ENCODE measurements at places on chromosomes 5 and 9.

DNA sequence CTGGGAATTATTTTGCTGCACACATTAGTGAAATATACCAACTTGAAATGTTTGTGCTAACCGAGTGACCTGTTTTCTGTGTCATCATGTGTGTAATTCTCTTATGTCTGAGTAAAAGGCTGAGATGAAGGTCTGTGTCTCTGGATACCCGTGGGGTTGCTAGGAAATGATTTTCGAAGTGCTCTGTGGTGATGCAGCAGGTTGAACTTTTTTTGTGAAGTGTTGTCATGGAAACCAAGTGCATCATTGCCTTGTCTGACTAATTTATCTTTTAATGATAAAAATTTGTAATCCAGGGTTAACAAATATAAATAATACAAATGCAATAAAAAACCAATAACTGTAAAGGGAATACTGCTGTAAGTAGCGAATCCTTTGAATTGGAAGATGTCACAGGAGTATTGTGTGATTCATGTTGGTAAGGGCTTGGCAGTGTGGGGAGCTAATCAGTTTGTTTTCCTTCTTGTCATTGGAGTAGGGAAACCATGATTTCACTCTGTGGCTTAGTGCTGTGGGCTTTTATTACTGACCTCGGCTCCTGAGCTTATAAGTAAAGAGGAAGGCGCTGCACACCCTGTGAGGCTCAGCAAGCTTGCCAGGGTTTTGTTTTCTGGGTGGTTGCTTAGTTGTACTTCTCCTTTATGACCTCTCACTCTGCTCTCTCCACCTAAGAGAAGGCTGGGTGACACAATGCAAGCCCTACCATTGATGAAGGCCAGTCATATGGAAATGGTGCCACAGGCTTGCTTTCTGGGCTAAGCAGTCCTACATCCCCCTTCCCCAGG, 22.3 kb downstream of the PDE8B start:
- no peak for DNase-seq

GRCh38 chr9:82606071-82606470, 456.9 kb downstream of the RASEF start:
- no peak for DNase-seq

DNA sequence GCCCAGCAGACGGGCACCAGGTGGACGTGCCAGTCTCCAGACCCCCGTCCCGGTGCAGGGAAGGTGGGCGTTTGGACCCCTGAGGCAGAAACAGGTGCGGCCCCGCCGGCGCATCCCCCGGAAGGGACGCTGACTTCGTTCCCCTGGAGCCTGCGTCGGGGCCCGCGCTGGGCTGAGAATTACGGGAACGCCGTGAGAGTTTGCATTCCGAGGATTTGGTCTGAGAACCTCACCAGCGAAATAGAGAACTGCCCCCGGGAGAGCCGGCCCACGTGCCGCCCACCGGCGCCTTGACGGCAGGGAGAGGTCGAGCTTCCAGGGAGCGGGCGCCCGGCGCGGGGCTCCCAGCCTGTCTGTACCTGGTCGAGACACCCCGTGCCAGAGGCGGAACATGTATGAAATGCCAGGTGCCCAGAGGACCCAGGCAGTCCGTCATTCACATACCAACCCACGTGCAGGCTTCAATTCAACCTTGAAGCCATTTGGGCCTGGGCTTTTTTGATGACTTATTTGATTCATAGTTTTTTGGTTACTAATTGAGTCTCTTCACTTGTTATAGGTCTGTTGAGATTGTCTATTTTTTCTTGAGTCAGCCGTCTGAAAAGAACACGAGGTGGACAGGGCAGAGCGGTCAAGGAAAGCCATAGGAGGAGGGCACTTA, 877 bp upstream of the CAMSAP1 start:
- DNase-seq = no peak

GRCh38 chr5:53956196-53956595, 354.2 kb downstream of the ARL15 start:
- DNase-seq = no peak

- DNase-seq = no peak
Observed at GRCh38 chr9:73806876-73807275, 655.2 kb downstream of the ANXA1 start.

GRCh38 chr5:152542741-152543140, 137.7 kb upstream of the NMUR2 start:
- no peak for DNase-seq

DNA sequence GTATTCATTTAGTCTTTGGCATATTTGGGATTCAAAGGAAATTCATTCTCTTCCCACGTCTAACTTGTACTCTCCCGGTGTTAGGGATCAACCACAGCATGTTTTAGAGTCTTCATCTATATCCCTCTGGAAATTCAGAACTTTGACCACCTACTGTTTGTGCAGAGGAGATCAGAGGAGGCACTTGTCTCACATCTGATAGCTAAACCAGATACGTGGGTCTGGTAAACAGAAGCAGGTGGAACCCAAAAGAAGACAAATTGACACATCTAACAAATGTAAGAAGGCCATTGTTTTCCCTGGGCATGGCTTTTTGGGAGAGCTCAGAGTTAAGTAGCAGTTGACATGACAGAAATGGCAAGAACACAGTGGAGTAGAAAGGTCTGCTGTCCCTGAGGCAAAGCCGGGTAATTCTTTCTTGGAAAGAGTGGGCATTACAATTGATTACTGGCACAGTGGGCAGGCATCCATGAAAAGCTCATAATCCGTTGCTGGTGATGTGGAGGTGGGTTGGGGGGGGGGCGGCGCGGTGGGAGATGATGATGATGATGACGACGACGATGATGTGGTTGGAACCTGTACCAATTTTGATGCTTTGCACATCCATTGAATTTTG, 27.5 kb downstream of the PIP5K1B start:
- no peak for DNase-seq

DNA sequence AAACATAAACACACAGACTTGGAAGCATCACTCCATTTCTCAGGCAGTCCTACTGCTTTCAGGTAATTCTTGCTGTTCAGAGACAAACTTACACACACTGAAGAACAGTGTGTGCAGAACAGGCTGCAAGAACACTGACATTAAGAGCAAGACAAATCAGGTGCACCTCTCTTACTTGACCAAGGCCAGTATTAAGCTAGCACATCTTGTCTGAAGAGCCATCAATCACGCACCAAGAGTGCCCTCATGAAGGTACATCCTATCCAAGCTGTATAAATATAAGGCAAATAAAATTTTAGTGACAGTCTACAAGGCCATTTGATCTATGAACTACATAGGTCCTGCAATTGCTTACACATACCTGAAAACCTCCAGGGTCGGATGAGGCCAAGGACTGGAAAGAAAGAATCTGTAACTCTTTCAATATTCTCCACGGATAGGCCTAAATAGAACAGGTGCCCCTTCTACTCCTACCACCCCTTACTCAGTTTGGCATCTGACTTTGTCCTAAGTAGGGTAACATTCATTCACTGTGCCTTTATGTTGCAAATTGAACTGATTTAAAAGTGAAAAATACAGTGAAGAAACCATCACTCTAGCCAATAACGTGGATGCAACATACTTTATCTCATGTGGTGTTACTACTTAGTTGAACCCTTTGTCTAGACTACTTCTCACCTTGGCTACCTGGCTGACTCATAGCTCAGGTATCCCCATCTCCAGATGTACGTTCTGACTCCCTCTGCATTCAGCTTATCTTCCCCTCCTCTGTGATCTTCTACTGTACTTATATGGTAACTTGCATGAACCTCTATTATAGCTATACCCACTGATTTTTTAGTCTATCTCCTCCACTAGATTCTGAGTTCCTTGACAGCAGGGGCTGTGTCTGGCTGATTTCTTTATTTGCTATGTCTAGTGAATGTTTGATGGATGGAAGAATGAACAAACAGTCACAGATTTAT, 256.3 kb downstream of the KIAA0825 start:
- DNase-seq = no peak

DNA sequence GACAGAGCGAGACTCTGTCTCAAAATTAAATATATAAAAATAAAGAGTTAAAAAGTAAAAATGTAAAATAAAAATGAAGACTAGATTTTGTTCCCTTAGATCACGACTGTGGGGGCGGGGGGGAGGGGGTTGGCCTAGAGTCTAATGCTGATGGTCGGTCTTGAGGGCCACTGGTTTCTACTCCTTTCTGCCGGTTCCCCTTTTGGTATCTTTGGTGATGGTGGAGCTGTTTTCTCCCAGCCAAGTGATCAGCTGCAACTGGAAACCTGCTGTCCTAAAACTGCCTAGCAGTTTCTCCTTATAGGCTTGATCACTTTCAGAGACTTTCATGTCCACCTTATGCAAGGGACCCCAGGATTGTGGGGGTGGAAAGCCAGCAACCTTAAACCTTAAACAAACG, 1.1 kb downstream of the SRD5A1 start:
- DNase-seq = no peak

- DNase-seq = no peak
Observed at GRCh38 chr5:126464016-126464415, 40.8 kb downstream of the GRAMD2B start.

DNA sequence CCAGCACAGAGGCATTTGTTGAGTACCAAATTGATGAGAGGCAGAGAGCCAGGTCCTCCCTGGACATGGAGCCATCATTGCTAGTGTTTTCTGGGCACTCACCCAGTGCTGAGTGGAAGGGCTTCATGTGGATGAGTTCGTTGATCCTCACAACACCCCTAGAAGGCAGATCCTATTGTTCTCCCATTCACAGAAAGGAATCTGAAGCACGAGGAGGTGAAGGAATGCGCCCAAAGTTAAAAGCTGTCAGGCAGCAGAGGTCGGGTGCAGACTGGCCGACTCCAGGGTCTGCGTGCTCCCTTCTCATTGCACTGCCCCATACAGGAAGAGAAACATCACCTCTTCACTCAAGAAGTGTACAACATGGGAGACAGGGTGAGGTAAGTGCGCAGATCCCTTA, 153.5 kb upstream of the TNPO1 start:
- DNase-seq = no peak

DNA sequence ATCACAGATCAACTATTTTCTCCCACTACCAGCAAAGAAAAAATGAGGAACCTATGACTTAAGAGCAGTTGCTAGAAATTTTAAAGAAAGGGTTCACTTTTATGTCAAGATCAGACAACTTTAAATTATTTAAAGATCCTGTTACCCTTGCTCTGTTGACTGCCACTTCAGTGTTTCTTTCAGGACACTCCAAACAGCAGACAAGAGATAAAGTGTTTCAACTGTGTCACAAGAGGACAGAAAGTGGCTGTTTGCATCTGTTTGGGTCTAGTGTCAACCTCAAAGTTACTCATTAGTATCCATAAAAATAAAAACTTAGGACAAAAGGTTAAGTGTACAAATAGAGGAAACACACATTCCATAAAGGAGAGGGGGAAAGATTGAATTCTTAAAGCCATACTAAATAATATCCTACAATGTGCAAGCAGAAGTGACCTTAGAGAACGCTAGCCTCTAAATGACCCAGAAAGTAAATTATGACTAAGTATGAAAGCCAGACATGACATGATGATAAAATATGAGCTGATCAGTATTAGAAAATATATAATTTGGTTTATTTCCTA, 24.9 kb downstream of the HMGCS1 start:
- no peak for DNase-seq

DNA sequence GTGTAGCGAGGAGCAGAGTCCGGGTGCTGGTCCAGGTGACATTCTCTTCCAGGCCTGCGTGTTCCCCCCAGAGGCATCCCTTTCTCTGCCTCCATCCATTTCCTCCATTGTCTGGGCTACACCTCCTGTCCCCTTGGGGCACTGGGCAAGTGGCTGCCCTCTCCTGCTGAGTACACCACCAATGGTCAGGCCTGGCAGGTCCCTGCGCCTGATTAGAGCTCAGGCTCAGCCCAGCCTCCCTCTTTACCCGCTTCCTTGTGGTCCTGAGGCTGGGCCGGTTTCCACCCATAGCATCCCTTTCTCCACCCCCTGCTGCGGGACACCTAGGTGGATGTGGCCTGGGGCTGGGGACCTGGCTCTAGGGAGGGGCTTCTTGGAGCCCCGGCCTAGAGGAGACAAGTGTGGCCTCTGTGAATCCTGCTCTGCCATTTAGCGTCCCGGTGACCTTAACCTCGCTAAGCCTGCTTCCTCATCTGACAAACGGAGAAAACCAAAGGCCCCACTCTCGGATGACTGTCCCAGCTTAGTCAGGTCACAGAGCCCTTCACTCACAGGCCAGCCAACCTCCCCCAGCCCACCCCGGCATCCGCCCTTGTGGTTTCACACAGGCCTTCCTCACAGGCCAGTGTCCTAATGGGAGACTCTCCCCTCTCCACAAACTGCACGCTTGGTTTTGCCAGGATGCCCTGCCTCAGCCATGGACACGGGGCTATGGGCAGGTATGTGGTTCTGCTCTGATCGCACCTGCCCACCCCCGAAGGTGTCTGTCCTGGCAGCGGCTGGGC, 12.9 kb downstream of the DOLPP1 start:
- no peak for DNase-seq

DNA sequence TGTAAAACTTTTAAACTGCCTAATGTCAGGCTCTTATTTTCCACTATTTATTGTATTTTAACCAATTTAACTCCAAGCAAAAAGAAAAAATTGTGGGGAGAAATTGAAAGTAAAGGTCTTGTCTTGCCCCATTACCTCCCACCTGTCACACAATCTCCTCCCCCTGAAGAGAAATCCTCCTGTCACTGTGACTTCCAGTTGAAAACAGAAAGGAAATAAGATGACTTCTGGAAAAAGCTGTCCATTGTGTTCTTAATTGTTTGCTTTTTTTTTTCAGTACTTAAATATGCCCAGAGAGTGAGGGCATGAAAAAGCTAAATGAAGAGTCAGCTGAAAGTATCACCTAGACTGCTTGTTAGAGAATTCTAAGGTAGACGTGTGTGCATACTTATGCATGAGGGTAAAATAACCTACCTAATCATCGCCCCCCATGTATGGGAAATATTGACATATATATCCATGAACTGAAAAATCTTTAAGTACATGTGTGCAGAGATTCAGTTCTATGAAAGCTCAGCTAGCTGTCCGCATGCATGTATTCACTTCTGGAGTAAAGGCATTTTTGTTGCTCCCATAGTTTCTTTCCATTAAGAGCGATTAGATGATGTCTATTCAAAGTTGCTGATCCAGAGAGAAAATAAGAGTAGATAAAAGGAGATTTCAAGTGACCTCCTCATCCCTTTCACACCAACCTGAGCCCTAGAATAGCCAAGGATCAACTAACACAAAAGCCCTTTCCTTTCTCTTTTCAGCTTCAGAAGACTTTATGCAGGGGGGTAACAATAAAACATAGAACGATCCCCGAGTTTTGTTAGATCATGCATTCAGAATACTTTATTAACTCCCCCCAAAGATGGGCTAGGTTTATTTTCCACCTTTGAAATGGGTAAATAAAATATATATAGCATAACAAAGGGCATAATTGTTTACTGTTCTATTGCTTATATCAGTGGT, 5.3 kb downstream of the NR2F1-AS1 start:
- DNase-seq = no peak

DNA sequence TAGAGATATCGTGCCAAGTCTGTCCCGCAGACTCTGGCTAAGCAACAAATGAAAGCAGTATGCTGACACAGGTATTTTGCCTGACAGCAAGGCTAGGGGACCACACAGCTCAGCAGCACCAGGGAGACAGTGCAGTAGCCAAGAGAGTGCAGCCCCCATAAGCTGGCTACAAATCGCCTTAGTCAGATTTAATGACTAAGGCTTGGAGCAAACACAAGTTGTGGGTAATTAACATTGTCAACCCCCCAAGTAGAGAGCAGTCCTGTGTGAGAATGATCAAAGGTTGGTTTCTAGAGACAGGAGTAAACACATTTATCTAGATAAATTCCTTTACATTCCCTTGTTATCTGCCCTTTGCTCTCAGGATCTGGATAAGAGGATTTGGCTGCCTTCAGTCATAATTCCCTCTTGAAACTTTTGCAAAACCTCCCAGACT, 1434.5 kb upstream of the CDH6 start:
- DNase-seq = no peak

- DNase-seq = no peak
Observed at GRCh38 chr5:176985516-176985915, 21.1 kb downstream of the UIMC1 start.

Measured in dorsolateral prefrontal cortex (tissue), 122 donors.